ENCODE measurements at places on chromosomes 6 and 20.

- DNase-seq = no peak
Observed at GRCh38 chr6:131654326-131654725, 17.2 kb downstream of the ENPP3 start.

- no peak for DNase-seq
Observed at GRCh38 chr20:49701241-49701790, 12.4 kb downstream of the B4GALT5 start.

DNA sequence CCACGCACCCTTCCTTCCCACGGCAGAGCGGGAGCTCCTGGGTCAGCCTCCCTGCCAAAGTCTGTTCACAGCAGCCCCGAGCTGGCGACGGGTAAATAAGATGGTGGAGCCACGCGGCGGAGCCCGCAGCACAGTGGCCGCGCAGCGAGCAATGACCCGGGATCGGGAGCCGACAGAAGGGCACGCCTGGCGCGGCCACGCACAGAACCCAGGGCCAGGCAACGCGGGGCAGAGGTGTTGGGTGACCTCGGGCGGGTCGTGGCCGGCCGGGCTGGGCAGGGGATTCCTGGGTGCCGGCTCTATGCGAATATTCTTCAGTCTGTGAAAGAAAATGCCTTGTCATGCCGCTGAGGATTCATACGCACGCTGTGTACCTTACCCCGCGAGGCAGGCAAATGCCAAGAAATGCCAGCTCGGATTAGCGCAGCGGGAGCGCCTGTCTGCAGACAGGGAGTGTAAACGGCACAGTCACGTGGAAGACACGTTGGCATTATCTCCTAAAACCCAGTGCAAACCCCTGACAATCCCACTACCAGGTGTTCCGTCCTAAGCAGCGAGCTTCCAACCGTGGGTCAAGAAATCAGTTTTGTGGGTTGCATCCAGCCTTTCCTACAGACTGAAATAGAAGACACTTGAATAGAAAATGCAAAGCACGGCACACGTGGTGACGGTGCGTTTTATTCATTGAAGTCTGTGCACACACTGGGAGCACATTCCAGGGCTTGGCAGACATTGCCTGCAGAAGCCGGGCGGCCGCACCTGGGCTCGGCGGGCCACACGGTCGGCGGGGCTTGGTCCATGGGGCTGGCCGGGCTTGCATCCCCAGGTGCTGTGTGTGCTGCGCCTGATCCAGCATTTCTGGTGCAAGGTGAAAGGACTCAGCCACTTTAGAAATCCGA is 18.3 kb downstream of the CHRNA4 start:
- no peak for DNase-seq

- no peak for DNase-seq
Observed at GRCh38 chr20:23227274-23227673, 123.3 kb upstream of the NXT1 start.

DNA sequence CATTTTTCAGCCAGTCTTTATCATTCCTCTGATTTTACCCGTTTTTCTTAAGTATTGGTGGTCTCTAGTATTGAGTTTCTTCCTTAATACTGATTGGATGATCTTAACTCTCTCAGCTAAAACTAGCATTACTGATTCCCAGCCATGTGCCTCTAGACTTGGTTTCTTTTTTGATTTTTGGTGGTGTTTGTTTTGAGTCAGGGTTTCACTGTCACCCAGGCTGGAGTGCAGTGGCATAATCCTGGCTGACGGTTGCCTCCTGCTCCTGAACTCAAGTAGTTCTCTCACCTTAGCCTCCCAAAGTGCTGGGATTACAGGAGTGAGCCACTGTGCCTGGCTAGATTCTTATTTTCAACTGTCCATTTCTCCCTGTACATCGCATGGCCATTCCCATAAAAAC is 24.9 kb downstream of the DPPA5 start:
- DNase-seq = no peak

GRCh38 chr20:34573541-34574300 is 15.2 kb downstream of the MAP1LC3A start:
- DNase-seq = no peak

DNA sequence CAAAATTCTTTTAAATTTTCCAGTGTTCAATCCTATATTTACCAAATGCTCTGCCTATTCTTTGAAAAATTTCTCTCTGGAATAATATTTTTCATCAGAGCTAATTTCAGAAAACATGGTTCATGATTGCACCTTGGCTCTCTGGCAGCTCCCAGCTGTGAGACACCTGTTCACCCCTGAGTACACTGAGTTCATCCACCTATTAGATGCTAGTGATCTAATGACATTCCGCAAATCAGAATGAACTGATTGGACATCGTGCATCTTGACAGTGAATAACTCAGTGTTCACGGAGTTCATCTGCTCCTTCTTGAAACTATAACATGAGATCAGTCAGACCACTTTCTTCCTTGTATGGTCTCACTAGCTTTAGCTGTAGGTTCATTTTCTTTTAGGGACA is 3.9 kb upstream of the SHPRH start:
- DNase-seq = no peak

- DNase-seq = no peak
Observed at GRCh38 chr6:29924731-29925130, 17.6 kb upstream of the HLA-A start.

DNA sequence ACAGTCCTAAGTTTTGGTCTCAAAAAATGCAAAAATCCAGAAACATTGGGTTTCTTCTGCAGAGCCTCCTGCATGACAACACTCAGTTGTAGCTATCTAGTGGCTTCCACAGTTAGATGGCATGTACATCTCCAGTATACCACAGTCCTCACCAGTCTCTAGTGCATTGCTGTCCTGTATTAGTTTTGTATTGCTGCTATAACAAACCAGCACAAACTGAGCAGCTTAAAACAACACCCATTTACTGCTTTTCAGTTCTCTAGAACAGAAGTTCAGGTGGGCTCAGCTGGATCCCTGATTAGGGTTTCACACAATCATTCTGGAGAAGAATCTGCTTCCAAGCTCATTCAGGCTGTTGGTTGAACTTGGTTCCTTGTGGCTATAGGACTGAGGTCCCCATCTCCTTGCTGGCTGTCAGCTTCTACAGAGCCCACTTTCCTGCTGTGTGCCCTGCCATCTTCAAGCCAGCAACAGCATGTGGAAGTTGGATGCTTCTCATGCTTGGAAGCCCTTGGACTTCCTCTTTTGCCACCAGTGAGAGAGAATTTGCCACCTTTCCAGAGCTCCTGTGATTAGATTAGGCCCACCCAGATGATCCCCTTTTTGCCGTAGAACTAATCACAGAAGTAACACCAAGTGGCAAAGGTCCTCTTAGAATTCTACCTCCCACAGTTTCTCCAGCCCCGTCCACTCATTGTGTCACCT is 48.9 kb upstream of the TBC1D7 start:
- no peak for DNase-seq

GRCh38 chr6:139547122-139547776 is 172.8 kb upstream of the CITED2 start:
- DNase-seq = no peak

DNA sequence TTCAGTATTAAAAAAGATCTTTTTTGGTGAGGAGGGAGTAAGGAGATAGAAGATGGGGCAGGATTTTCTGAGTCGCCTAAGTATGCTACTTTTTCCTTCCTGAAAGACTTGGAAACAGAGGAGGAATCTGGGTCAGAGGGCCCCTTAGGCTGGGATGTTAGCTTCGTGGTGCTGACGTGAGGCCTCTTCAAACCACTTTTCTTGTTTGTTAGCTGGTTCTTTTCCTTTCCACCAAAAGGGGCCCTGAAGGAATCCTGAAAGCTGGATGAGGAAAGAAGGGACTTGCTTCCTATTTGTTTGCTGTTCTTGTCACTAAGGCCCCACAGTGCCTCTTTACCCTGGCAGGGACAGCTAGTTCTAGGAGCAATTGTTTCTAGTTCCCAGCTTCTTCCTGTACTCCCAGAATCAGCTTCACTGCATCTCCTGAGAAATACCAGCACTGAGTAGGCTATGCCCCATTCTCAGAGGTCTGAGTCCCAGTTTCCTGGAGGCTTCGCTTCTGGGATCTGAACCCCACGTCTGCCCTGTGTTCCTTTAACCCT is 2.2 kb upstream of the IL20RA start:
- no peak for DNase-seq

- no peak for DNase-seq
Observed at GRCh38 chr6:7413151-7413823, 23.7 kb downstream of the RIOK1 start.

DNA sequence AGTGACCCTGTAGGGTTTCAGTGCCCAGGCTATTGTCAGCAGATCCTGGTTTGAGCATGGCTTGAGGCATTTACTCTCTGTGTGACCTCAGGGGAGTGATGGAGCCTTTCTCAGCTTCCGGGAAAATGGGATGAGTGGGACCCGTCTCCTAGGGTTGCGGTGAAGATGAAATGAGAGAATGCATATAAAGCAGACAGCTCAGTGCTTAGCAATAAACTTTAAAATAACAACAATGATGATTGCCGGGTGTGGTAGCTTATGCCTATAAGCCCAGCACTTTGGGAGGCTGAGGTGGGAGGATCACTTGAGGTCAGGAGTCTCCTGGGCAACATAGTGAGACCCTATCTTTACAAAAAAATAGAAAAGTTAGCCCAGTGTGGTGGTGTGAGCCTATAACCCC is 106.0 kb upstream of the MTHFD1L start:
- DNase-seq = no peak

GRCh38 chr6:52779237-52779636 is 16.0 kb upstream of the GSTA2 start:
- DNase-seq = no peak

DNA sequence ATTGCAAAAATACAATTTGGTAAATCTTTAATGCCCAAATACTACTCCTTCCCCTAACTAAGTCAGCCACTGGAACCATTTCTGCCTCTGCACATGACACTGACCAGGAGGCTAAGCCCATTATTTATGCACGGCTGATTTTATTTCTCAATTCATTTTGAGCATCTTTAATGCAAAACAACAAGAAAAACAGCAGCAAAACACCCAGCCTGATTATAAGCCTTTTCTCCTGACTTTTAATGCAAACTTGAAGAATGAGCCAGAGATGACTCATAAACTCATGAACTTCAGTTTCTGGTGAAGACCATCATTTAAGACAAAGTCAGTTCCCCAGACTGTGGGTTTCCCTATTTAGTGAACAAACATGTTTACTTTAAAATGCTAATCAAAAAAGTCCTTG is 51.6 kb downstream of the CYP24A1 start:
- DNase-seq = peak; percentile 65

DNA sequence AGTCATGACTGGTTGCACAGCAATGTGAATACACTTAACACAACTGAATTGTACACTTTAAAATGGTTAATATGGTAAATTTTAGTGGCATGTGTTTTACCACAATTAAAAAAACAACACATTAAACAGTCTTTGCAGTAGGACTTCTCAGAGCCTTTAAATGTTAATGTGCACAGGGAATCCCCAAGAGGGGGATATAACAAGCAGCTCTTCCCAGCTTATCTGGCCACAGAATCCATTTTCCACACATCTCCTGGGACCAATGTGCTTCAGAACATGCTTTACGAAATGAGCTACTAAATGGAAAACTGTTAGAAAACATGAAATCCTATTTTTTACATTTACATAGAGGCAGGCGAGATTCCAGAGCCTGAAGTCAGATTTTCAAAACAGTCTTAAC is 44.4 kb downstream of the FYN start:
- no peak for DNase-seq

GRCh38 chr6:152048921-152049320 is 241.4 kb downstream of the ESR1 start:
- no peak for DNase-seq

All from RWPE1 (cell line).